ENCODE measurements at places on chromosomes 2 and 18.

DNA sequence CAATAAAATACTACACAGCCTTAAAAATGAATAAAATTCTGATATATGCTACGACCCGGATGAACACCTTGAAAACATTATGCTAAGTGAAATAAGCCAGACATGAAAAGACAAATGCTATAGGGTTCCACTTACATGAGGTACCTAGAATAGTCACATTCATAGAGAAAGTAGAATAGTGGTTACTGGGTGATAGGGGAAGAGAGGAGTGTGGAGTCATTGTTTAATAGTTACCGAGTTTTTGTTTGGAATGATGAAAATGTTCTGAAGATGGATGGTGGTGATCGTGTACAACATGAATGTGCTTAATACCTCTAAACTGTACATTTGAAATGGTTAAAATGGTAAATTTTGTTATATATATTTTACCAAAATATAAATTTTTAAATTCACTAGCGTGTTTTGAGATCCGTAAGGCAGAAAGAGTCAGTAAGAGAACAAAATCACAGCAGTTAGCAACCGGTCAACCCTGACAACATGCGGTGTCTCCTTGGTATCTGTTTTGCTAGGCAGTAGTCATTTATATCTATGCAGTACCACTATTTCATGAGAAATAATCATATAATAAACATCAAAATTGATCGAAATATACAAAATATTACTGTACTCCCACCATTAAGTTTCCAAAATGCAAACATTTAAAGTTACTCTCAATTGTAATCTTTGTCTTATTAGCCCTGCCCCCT is 11.1 kb downstream of the SCN9A start:
- DNase-seq = no peak

DNA sequence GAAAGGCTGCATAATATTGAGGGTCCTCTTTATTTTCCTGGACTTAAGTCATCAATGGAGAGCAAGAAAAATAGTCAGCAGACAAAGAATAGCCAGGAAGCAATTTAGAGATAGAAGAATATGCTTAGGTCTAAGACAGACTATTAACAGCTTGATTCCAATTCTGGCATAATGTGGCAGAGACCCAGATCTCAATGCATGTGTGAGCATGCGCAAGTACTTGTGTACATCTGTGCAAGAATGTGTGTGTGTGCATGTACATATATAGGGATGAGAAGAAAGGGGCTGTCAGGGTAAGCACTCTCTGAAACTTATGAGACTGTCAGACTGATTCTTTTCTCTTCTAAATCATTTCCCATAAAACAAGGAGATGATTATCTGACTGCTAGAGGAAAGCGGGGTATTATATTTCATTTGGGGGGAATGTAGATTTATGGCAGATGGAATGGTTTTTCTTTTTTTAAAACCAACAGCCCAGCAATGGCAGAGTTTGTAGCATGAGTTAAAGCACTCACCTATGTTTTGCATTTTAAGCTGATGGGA is 381.3 kb upstream of the SPRED2 start:
- DNase-seq = no peak

GRCh38 chr18:7338846-7339245 is 108.0 kb downstream of the LRRC30 start:
- DNase-seq = no peak

DNA sequence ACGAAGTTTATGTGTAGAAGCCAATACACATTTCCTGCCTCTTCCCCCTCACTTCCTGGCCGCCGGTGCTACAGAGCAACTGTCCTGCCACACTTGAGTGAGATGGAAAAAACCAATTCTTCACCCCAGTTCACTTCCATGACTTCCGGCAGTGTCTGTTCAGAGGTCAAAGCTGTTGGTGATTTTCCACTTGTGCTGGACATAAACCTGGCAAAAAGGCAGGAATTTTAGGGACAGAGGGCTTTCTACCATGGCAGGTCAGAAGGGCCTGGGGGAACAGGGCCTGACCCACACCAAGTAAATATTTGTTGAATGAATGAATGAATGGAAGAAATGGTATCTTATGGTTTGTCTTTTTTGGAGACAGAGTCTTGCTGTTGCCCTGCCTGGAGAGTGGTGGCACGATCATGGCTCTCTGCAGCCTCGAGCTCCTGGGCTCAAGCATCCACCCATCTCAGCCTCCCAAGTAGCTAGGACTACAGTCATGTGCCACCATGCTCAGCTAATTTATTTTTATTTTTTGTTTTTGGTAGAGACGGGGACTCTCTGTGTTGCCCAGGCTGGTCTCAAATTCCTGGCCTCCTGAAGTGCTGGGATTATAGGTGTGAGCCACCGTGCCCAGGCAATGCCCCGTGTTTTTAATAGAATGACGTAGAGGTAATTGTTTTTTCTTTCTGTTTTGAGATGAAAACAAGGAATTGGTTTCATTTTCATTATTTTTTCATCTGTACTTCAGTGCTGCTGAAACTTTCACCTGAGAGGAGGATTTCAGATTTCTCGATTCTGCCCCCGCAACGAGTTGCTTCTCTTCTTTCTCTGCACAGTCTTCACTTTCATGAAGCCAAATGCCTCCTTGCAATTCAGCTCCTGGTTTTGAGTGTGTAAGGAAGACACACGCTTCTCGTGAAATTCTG is 48.0 kb upstream of the LPIN2 start:
- DNase-seq = peak; percentile 22
